Occipital lobe (tissue), 3 donors: ENCODE measurements at places on chromosomes 16 and 17. TPM values are rescaled to one million over a fixed set of nuclear protein-coding genes. Genes with fewer than 3 reads are reported as not detected.
A peak's percentile ranks its signal among the peaks of the same experiment; 100 is the strongest.

DNA sequence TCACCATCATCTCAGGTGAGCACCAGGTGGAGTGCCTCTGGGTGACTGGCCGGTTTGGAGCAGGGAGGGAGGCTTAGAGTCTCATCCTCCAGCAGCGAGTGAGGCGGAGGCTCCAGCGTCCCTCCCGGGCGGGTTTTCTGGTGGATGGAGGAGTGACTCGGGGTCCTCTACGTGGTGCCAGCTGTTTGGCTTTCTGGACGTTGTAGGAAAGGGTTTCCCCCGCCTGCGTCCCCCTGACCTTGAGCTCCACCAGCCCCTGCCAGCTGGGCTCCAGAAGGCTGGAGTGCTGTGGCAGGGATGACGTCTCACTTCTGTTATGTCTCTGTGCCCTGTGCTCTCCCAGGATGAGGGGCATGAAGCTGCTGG, 522 bp downstream of the DNASE1 start:
- DNase-seq: no peak

DNA sequence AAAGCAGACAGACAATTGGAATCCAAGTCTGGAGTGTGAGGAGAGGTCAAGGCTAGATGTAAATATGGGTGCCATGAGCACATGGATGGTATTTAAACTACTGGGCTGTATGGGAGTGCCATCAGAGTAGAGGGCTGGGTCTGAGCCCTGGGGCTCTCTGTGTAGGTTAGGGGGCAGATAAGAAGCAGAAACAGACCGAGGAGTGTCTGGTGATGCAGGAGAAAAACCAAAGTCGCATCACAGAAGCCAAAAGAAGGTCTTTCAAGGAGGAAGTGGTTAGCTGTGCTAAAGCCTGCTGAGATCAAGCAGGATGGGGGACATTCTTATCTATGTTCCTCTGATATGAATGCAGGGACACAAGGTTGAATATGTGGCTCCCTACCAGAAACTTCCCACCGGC, 1.9 kb downstream of the TSEN54 start:
- no peak for DNase-seq

DNA sequence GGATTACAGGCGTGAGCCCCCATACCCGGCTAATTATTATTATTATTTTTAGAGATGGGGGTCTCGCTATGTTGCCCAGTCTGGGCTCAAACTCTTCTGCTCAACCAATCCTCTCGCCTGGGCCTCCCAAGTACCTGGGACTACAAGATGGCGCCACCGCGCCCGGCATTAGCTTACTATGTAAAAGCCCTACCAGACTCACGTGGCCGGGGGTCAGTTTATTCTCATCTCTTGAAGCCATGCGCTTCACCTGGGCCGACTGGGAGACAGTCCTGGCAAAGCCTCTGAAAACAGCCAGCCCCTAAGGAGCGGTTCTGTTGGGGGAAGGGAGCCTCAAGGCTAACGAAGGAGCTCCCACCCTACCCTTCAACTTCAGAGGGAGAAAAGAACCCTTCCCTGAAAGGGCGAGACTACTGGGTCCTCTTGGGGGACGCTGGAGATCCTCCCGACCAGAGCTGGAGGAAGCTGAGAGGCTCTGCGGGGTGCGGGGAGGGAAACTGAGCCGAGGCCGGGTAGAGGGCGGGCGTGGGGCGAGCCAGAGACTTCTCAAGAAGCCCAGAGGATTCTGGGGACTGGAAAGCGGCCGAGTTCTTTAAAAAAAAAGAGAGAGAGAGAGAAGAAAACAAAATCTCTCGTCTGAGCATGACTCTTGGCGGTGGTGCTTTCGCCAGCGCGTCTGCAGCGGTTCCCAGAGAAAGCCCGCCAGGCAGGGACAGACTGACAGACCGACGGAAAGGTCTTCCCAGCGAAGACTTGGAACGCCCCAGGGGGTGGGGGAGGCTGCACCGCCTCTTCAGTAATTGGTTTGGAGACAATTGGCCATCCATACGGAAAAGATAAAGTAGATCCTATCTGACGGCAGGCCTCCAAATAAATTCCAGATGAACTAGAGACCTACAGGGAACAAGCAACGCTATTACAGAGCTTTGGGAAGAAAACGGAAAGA, 5.6 kb upstream of the TUBG2 start:
- no peak for DNase-seq

GRCh38 chr17:4499431-4500190, 930 bp downstream of the SPNS2 start:
- DNase-seq: peak; percentile 65

PYDC1 gene
- total RNA-seq: 0.78 TPM

CHST6 gene
- total RNA-seq: 0.94 TPM

GRCh38 chr17:4584917-4585637, 748 bp downstream of the SMTNL2 start:
- DNase-seq: no peak

- no peak for DNase-seq
Observed at GRCh38 chr17:49955157-49955556, 13.8 kb upstream of the DLX4 start.

KLHL10 gene
- total RNA-seq: not detected

CCL14 gene
- total RNA-seq: not detected

ARSG gene
- total RNA-seq: 4.4 TPM

GRCh38 chr17:45974916-45975630, 24.0 kb upstream of the STH start:
- no peak for DNase-seq

GNAO1 gene
- 48.0 TPM for total RNA-seq

FBXL16 gene
- total RNA-seq: 3.7 TPM

DNA sequence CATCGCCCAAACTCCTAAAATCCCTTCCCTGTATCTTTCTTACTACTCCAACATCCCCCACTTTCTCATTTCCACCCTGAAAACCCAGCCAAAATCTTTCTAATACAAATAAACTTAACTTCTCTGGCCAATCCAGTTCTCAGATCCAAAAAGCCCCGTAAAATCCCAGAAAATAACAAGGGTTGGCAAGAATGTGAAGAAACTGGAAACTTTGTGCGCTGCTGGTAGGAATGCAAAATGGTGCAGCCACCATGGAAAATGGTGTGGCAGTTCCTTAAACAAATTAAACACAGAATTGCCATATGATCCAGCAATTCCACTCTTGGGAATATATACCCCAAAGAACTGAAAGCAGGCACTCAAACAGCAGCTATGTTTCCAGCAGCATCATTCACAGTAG, 24.1 kb downstream of the LRRC75A start:
- no peak for DNase-seq

SNRNP25 gene
- 11.4 TPM for total RNA-seq

DNA sequence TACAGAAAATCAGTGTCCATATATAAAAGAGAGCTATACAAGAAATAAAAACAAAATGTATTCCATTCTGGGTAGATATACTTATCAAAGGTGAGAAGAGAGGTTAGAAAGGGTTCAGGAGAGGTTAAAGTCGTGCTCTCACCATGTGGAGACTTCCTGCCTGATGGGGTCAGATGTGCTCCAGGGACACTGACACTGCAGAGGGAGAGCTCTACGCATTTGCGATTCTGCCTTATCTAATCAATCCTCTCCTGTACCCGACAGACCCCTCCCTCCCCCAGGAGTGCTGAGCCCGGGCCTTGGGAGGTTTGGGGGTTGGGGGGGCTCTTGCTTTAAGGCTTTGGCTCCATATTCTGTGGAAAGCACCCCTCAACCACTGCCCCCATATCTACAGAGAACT, 16.6 kb upstream of the SLC5A11 start:
- no peak for DNase-seq

DNA sequence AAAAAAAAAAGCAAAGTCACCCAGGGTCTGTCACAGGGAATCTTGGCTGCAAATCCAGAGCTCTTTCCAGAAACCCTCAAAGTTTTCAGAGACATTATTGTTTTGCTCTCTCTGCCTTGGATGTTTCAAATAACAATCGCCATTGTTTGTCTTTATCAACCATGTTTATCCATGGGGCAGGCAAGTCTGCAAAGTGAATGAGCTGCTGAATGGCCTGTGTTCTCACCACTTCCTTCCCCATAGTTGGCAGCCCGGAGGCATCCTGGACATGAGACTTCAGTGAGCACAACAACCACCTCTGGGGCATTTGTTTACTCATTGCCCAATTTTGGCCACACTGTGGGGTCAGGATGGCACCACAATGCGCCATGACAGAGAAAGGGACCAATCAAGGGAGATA, 53.1 kb upstream of the USP7 start:
- peak; percentile 16 for DNase-seq

ZG16B gene
- total RNA-seq: 0.47 TPM

GRCh38 chr17:37368577-37368976, 7.2 kb upstream of the C17orf78 start:
- no peak for DNase-seq

GLP2R gene
- not detected for total RNA-seq

DNA sequence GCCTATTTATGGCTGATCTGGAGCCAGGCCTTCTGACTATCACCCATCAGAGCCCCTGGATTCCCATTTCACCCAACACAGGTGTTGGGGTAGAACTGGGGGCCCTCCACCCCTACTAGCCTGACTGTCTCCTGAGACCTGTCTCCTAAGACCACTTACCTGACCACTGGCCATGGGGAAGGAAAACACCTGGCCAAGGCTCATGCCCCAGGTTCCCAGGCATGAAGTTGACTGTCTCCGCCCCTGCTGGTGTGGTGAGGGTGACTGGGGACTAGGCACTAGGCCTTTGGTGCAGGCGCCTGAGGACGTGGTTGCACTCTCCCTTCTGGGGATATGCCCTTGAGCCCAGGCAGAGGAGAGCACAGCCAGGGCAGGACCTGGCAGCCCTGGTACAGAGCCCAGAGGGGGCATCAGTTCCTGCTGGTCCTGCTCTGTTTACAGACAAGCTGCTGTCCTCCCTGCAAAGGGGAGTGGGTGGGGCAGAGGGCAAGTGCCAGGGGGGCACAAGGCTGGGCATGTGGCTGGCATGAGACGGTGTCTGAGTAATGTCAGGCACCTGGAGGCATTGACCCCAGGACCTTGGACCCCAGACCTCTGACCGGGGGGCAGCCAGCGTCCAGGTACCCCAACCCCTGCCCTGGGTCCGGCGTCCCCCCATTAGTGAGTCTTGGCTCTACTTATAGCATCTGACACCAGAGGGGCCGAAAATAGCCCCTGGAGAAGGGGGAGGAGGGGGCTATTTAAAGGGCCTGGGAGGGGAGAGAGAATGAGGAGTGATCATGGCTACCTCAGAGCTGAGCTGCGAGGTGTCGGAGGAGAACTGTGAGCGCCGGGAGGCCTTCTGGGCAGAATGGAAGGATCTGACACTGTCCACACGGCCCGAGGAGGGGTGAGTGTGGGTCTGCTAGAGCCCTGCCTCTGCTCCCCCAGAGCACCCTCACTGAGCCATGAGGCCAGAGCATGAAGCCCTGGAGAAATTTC, at the start of gene TCAP:
Gene TCAP (plus strand): TSS at position 769 of the 981 bp plus-strand sequence. CDS start 11 bp downstream, at position 780.
- no peak for DNase-seq

THRA gene
- total RNA-seq: 91.1 TPM

- DNase-seq: no peak
Observed at GRCh38 chr16:81006211-81006812, 373 bp downstream of the CMC2 start.

- no peak for DNase-seq
Observed at GRCh38 chr16:66520406-66521170, 29.3 kb downstream of the TK2 start.

GRCh38 chr17:50472286-50472685, 3.6 kb upstream of the CHAD start:
- DNase-seq: no peak

DNA sequence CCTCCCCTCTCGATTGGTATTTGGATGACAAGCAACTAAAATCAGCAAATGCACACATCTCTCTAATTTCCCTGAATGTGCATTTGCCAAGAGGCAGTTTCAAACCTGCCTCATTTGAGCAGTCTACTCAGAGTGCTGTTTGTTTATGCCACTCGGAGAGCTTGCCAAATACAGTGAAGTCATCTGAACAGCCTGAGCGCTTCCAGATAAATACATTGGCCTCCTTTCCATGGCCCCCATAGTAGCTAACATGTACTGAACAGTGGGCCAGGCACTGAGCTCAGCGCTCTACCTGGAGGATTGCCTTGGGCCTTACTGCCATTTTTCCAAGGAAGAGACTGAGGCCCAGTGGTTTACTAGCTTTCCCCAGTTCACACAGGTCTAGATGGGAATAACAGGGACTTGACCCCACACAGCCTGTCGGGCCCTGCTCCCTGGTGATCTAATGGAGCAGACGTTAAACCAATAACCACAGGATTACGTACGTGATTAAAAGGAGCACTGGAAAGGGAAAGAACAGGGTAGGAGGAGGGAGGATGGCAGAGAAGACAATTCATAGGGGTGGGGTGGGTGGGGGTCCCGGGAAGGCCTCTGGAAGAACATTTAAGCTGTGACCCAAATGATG, 18.7 kb upstream of the ANKRD40CL start:
- DNase-seq: peak; percentile 30

C16orf87 gene
- 53.3 TPM for total RNA-seq

- no peak for DNase-seq
Observed at GRCh38 chr17:39867880-39868553, at the start of gene ZPBP2. TSS of gene ZPBP2 (plus strand) at chr17:39868202. CDS start at chr17:39868355, 153 bp downstream.

GRCh38 chr17:2312736-2313135, 9.0 kb downstream of the SRR start:
- DNase-seq: no peak

- DNase-seq: no peak
Observed at GRCh38 chr17:802901-803881, 21.0 kb downstream of the MRM3 start.

GRCh38 chr17:35972066-35972465, 9.2 kb downstream of the CCL16 start:
- DNase-seq: no peak

- no peak for DNase-seq
Observed at GRCh38 chr16:9787717-9788116, 394.5 kb downstream of the GRIN2A start.

DNA sequence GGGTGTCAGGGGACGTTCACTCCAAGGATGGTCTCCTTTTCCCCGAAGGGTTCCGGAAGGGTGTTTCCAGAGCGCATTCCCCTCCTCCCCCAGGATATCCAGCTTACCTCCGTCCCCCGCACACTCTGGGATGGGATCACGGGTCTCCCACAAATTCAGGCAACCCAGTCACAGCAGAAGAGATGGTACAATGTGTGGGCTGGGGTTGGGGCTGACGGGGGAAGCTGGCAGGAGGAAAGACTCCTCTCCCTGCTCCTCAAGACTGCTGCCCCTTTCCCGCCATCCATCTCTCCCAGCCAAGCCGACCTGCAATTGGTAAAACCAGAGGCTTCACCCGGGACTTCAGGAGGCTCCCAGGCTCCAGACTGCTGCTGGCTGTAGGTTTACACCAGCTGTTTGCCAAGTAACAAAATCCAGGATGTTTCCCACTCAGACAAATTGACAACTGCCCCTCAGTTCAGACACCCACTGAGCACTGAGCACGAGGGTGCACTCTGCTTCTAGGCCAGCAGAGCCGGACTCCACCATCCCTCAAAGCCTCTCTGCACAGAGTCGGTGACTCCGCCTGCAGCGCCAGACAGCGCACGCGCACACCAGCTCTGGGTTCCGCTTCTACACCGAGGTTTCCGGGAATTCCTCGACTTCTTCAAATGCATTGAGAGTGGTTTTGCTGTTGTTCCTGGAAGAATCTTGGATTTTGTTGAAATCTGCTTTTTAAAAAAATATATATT, 37.7 kb downstream of the ASPA start:
- no peak for DNase-seq

- DNase-seq: no peak
Observed at GRCh38 chr17:80598813-80599545, 54.3 kb downstream of the RPTOR start.

GRCh38 chr16:67897231-67897630, 4.2 kb downstream of the PSKH1 start:
- DNase-seq: no peak

GCGR gene
- total RNA-seq: not detected
